Kidney epithelial cell (primary cell): ENCODE measurements at places on chromosomes 4 and X. TPM values are rescaled to one million over a fixed set of nuclear protein-coding genes. Genes with fewer than 3 reads are reported as not detected.

GRCh38 chrX:136630881-136631280, 17.1 kb upstream of the CD40LG start:
- DNase-seq: no peak

DNA sequence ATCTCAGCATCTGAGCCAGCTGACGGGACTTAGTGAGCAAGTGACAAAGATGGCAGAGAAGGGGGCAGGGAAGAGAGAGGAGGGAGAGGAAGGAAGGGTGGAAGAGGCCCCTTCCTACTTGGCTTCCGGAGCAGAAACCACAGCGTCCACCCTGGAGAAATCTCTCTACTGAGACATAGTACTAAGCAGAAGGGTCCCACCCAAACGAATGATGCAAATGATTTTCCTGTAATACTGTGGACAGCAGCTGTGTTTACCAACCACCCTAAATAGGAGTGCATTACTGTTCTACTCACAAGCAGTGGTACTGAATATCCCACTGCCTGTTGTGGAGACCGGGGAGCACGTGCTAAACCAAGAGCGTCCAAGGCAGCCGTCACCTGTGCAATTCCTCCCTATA, 29.4 kb downstream of the DTHD1 start:
- DNase-seq: no peak

Gene NHSL2
- 1.4 and 1.6 TPM in 2 replicates for total RNA-seq

Gene STAP1
- not detected in 2 replicates for total RNA-seq
